ENCODE measurements at places on chromosomes 5 and 9.

DNA sequence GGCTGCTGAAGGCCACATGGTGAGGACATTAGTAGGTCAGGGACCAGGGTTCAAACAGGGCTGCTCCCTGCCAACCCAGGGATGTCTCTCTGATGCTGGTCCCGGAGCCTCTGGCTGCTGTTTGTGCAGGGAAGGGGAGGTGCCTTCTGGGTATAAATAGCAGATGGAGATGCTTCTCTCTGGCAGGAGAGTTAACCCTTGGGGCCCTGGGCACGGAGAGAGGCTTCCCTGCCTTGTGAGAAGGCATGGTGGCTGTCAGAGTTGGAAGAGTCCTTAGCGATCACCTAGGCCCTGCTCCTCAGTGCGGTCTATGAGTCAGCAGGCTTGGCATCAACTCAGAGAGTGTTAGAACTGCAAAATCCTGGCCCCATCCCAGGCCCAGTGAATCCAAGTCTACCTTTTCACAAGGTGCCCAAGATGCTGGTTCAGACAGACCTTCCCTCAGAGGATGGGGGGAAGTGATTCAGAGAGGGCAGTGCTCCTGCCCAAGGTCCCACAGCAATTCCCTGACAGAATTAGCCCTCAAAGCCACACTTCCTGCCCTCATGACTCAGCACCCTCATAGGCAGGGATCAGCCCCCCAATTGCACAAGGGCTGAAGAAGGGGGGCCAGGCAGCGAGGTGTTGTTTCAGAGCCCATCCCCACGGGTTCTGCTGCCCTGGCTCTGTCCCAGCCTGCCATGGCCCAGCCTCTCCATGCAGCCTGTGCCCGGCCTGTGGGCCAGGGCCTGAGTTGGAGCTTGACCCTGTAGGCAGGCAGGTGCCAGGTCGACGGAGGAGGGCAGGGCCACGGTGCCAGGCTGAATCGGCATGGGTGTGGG lies 25.6 kb downstream of the CAMK2A start:
- DNase-seq, result no peak

GRCh38 chr5:82045554-82046275 lies 73.9 kb downstream of the ATG10 start:
- no peak for DNase-seq

GRCh38 chr5:157546456-157547100 lies 29.0 kb downstream of the ADAM19 start:
- DNase-seq, result no peak

DNA sequence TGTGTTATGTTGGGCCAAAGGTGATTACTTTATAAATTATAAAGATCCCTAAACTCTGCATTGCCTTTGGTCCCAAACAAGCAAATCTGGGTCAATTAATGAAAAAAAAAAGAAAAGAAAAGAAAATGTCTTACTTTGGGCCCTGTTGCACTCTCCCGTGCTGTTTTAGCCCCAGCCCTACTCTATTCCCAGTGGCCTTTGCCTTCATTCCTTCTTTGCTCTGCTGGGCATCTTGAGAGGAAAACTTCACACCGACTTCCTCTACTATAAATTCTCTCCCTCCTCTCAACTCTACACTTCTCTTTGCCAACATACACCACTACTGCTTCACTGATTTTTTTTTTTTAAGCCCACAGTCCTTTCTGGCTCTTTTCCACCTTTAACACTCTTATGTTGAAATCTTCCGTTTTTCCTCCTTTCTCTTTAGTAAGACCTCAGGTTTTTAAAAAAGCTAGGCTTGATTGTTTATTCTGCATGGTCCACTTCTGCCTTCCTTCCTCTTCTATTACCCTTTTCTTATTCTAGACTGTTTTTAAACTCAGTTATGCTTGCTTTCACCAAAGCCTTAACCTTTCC lies 4.5 kb upstream of the MSMP start:
- DNase-seq, result no peak

DNA sequence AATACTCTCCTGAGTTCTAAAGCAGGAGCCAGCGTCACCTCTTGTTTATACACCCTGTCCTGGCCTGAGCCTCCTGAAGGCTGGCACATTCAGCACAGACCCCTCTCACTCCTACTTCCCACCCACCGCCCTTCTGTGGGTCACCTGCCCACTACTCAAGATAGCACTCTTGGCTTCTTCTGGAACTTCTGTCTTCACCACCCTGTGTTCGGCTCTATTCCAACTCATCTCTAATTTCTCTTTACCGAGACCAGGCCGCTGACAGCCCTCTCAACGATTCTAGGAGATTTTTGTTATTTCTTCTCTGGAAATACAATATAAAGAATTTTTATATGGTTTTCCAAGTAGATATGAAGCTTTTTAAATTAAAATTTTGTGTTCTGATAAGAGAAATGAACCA lies 57.4 kb downstream of the IRF1 start:
- no peak for DNase-seq

DNA sequence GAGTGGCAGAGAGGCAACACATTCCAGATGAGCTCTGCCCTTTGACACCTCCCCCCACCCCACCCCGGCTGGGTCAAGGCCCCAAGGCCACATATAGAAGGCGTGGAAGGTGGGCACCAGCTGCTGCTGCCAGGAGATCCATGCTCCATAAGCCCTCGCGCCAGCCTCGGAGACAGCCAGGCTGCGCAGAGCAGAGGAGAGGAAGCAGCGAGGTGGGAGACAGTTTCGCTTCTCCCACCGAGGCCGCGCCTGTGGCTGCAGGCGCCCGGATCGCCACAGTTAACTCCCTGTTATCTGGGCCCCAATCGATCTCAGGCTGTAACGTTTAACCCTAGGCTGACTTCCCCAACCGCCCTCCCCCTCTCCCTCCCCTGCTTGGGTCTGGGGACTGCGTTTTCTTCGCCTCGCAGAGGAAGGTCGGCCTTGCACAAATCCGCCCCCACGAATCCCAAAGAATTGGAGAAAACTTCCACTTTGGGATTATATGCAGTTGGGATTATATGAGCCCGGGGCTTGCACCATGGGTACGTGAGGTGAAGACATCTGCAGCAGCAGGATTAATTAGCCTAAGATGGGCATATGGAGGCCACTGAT lies 1.1 kb upstream of the CXXC5 start:
- no peak for DNase-seq

DNA sequence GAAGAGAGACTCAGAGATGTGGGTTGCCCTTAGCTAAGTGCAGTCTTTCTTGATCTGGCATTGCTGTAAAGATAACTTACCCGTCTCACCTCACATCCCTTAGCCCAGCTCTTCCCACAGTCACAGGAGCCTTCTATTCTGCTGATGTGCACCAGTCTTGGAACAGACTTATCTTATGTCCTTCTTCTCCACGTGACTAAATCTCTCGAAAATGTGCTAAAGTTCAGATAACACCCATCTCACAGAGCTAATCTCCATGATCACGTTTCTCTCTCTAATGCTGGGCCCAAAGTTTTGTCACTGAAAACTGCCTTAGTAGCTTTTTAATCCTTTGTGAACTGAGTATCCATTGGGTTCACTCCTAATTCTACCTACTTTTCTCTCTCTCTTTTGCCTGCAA lies 16.7 kb downstream of the SLC36A1 start:
- DNase-seq, result no peak

- no peak for DNase-seq
Observed at GRCh38 chr9:5326893-5327548, 12.7 kb downstream of the RLN1 start.

- no peak for DNase-seq
Observed at GRCh38 chr5:65163698-65164097, 318.0 kb downstream of the ADAMTS6 start.

DNA sequence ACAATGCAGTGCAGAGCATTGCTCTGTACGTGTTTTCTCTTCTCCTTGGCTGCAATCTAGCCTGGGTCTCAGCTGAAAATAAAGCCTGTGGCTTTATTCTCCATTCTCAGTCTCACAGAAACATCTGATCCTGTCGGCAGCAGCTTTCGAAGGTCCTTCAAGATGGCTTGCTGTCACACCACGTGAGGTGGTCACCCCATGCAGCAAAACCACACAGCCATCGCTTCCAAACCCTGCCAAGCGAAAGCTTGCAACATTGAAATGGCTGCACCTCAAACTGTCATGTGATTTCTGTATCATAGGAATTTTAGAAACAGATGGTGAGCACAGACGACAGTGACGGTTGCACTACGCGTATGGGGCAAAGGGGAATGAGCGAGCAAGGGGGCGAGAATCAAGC lies 98.5 kb upstream of the SMARCA2 start:
- no peak for DNase-seq

DNA sequence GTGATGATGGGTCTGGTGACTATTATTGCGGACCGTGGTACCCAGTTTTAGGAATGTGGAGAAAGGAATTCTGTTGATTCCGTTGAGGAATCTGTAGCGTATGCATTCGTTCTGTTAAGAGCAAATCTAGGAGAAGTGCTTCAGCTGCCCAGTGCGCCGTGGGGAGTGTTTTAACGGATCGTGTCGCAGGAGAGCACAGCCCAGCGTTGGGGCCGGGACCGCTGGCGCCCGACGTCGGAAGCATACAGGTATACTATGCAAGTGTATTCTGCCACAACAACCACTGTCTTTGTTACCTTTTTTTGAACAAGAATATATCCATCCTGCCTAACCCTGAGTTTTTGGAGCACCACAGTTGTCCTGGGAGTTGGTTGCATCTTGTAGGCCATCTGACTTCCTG lies 42.7 kb downstream of the TENT4A start:
- no peak for DNase-seq

- no peak for DNase-seq
Observed at GRCh38 chr5:65478336-65478735, 3.4 kb downstream of the ADAMTS6 start.

- DNase-seq, result no peak
Observed at GRCh38 chr5:154157483-154158378, 32.8 kb upstream of the GALNT10 start.
